ENCODE measurements at places on chromosomes 11 and 22.
A peak's percentile ranks its signal among the peaks of the same experiment; 100 is the strongest.

DNA sequence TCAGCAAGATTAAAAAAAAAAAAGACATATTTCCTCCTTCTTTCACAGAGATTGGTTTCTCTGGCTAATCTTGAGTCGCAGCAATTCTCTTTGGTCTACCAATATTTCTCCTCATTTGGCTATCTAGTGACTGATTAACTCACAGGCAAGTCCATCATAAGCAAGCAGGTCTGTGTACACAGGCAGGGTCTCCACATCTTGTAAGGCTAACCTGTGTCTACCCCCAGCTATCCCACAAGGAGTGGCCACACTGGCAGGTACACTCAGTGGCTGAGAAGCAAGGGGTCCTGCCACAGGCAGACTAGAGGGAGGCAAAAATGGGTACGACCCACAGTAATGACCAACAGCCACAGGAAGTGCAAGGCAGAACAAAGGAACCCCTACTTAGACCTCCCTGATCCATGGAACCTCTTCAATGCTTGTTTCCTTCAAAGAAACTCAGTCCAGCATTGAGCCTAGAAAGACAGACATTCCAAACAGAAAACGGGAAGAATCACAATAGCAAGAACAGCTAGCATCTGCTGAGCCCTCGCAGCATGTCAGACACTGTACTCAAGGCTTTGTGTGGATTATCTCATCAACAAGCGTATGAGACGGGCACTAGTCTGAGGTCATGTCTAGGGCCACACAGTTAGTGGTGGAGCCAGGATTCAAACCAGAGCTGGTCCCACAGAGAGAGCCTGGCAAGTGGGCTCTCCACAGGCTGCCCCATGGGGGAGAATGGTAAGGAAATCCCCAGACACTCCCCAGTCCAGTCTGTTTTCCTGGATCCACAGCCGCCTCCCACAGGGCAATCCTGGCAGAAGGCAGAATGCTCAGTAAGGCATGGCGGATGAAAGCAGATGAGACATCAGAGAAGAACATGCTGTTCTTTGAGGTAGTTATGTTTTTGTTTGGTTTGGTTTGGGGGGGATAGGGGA, 34.3 kb downstream of the PLEKHA7 start:
- no peak for DNase-seq

- no peak for DNase-seq
Measured at GRCh38 chr22:48923996-48924395, 903.7 kb downstream of the BRD1 start.

DNA sequence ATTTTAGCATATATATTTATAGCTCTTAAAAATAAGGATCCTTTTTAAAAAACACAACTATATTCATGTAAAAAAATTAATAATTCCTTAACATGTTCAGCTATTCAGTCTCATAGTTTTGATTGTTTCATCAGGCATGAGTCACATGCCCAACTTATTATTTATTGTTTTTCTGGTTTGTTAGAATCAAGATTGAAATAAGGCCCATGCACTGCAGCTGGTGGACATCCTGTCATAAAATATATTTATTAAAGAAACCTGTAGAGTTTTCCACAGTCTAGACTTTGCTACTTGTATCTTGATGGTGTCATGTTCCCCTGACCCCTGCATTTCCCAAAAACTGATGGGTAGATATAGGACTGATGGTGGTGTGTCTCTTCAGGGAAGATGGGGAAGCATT, 77.4 kb downstream of the PARVA start:
- DNase-seq = no peak

DNA sequence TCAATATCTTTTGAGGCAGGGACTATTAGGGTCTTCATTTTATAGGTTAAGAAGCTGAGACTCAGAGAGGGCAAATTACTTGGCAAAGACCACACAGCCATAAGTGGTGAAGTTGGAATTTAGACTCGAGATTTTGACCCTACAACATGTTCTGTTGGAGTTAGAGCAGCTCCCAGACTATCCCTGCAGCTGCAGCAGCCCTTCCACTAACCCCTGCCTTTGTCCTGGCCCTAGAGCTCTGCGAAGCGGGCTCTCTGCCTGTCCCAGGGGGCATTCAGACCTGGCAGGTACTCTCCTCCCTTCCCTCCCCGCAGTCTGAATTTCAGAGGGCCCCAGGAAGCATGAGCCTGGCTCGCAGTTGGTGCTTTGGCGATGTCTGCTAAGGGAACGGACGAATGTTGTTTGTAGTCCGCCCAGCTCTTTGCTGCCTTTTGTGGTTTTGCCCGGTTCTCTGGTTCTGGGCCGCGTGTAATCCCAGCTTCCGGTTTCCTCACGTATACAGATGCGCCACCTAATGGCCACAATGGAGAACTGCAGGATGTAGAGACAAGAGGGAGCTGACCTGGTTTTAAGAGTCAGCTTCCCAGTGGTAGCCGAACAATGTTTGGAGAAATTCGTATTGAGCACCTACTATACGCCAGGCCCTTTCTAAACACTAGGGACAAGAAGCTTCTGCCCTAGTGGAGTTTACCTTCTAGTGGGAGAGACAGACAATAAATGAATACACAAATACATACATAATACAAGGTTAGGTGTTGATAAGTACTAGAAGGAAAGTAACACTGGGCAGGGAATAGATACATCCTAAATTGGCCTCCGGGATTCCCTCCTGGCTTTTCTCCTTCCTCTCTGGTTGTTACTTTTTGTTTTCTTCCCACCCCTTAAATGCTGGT, 125.2 kb downstream of the ST3GAL4 start:
- DNase-seq = peak; percentile 13

- no peak for DNase-seq
Measured at GRCh38 chr11:16248248-16248647, 108.1 kb downstream of the SOX6 start.

DNA sequence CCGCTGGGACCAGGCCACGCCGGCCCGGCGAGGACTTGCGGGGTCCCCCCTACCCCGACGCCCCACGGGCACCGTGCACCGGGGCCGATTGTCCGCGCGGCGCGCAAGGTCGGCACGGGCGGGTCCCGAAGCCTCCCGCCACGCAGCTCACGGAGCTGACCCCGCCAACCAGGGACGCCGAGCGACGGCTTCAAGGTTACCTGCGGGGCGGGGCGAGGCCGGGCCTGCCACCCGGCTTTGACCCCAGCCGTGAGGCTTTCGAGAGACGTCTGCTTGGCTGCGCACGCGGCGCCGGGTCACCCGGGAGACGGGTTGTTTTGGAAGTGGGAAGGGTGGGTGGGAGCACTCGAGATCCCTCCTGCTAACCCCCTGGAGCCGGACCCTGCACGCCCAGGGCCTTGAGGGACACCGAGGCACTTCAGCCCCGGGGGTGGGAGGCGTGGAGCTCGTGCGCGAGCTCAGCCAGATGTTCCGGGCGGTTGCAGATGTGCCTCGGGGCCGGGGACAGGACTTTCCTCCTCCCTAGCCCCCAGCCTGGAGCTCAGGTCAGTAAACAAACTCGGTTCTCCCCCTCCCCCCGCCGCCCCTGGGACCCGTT, 3.2 kb upstream of the WNT11 start:
- DNase-seq = no peak

DNA sequence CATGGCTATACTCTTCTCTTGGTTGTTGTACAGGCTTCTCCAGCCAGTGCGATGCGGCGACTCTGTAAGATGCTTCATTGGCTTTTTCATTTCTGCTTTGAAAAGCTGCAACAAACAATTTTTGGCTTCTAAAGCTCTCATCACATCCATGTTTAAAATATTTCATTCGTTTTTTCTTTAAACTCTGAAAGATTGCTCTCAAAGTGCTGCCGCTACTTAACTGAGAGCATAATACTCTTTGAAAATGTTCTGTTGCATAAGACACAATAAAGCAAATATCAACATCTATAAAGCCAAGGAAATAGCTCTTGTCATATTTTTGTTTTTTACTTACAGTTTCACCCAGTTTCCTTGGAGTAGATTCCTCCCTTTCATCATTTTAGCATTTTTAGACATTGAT, 468.3 kb downstream of the TBC1D22A start:
- DNase-seq = no peak

GRCh38 chr11:70760416-70761020, 362.2 kb downstream of the CTTN start:
- DNase-seq = no peak

GRCh38 chr11:112229746-112230433, 3.7 kb downstream of the PTS start:
- DNase-seq = no peak

GRCh38 chr11:75919525-75919924, 104.5 kb downstream of the UVRAG start:
- DNase-seq = no peak

DNA sequence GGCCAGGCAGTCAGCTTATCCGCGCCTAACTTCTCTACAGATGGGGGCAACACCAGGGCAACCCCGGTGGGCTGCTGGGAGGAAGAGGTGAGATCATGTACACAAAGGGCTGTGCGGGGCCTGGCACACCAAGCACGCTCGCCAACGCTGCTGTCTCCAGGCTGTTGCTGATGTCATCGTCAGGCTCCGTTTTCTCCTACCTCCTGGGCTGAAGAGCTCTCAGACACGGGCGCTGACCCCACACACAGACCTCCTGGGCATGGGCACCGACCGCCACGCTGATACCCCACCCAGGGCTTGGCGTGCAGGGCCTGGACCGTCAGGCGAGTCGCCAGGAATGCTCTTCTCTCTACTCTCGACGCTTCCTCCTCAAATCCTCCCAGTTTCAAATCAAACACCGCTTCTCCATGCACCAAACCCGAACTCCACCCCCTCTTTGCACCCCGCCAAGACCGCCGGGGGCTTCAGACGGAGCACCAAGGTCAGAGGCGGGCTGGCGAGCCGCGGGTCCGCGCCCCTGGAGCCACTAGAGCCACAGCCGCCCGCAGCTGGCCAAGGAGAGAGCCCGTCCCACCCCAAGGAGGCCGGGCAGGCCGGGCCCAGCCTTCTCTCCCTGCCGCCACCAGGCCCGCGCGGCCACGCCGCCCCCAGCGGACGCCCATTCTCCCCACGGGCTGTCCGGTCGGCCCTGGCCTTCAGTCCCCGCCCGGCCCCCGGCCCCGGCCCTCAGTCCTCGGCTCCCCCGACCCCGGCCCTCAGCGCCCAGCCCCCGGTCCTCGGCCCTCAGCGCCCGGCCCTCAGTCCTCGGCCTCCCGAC, 772 bp downstream of the SBF1 start:
- DNase-seq = no peak

GRCh38 chr11:35207471-35208403, 68.8 kb downstream of the CD44 start:
- no peak for DNase-seq

- DNase-seq = no peak
Measured at GRCh38 chr11:44533921-44534711, 31.3 kb upstream of the CD82 start.

GRCh38 chr11:47448566-47449427, at the start of gene RAPSN:
TSS of gene RAPSN (minus strand) at chr11:47449136. CDS start at chr11:47448964, 172 bp downstream.
- DNase-seq = no peak

GRCh38 chr11:11967669-11968510, 40.5 kb downstream of the DKK3 start:
- DNase-seq = no peak

- DNase-seq = no peak
Measured at GRCh38 chr11:31865606-31866300, 54.6 kb upstream of the PAX6 start.

GRCh38 chr11:64225608-64226506, at the start of the genes NUDT22 and TRPT1:
TSS of gene NUDT22 (plus strand) at chr11:64226274. CDS start at chr11:64226653, 379 bp downstream.
TSS of gene TRPT1 (minus strand) at chr11:64226186. CDS start at chr11:64225860, 326 bp downstream.
- peak; percentile 88 for DNase-seq

DNA sequence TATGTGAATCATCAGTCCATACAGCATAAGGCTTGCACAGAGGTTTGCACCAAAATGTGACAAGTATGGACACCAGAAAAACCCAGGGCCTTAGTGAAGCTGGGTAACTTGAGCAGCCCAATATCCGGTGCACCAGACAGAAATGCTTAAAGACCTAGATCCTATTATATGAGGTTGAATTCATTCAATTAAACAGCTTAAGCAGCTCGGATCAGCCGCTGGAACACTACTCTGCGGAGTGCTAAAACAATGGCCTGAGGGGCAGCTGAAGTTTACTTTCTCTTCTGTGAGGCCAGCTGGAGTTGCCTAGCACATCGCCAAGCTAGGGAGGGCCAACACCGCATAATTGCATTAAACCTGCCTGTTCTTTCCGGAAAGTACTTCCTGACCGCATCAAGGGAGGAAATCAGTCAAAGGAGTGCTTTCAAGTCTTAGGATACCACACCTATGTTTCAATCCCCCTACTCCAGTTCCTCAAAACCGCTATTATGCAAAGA, 17.0 kb upstream of the FAM181B start:
- DNase-seq = no peak

DNA sequence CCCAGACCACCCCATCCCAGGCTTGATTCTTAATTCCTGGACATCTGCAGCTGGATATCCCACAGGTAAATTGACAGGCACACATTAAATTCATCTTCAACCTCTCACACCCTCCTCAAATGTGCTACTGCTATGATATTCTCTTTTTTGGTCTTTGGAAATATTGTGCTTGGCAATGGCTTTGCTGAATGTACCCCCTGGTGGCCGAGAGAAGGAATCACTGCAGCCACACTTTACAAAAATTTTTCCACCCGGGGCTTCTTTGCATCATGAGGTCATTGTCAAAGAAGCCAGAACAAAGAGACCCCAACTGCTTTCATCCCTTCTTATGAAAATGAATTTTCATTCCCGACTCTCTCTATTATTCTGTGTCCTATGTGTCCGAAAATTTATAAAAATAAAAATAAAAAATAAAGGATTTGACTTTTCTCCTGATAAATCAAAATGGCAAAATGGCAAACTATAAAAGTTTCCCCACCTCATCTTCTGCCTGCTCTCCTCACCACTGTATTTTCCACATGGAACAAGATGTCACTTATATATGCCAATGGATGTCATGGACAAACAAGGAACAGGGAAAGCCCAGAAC, 15.0 kb upstream of the CYB5R2 start:
- no peak for DNase-seq

DNA sequence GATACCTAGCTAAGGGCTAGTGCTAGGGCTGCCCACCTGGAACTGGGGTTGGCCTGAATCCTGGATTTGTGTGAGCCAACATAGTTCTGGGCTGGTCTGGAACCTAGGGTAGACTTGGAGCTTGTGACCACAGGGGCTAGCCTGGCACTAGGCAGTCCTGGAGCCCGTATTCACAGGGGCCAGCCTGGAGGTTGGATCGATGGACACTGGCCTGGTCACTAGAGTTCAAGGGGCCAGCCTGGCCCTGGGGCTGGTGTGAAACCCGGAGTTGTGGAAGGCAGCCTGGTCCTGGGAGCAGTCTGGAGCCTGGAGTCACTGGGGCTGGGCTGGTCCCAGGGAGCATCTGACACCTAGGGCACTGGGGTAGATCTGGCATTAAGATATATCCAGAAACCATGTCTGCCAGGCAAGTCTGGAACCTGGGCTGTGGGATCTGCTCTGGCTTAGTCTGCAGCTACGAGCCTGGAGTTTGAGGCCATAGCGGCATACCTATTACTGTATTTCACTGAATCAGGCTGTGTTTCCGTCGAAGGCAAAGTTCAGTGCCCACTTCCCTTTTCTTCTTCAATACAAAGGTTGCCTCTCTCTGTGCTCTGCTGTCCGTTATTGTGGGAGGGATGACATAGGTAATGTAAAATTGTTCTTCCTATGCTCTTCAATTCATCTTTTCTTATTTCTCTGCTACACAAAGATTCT, 9.1 kb upstream of the GLYATL1B start:
- no peak for DNase-seq

DNA sequence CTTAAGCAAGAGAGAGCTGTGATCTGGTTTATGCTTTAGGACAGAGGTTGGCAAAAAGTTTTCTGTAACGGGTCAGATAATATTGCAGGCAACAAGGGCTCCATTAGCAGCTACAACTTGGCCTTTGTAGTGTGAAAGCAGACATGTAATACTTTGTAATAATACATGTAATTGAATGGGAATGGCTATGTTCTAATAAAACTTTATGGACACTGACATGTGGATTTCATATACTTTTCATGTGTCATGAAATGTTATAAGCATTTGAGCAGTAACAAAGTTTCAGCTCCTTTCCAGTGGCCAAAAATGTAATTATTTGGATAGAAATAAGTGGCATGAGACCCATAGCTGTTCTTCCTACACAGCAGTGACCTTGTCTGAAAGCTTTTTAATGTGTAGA, 3.1 kb downstream of the DYNC2H1 start:
- no peak for DNase-seq
